ENCODE measurements at places on chromosomes 3 and 15.

- peak; percentile 27 for DNase-seq
Observed at GRCh38 chr15:31272558-31273257, 53.9 kb upstream of the KLF13 start.

GRCh38 chr3:56739036-56739435, 56.0 kb upstream of the TASOR start:
- no peak for DNase-seq

- no peak for DNase-seq
Observed at GRCh38 chr3:161049683-161050248, 55.4 kb downstream of the B3GALNT1 start.

- no peak for DNase-seq
Observed at GRCh38 chr3:108150200-108150599, 59.4 kb upstream of the CD47 start.
